ENCODE measurements at places on chromosomes 3 and 15.

- peak; percentile 66 for DNase-seq
These were observed 747 bp upstream of the ZNF592 start for GRCh38 chr15:84747416-84748273.

GRCh38 chr15:95684693-95685115, 645.8 kb upstream of the NR2F2 start:
- no peak for DNase-seq

DNA sequence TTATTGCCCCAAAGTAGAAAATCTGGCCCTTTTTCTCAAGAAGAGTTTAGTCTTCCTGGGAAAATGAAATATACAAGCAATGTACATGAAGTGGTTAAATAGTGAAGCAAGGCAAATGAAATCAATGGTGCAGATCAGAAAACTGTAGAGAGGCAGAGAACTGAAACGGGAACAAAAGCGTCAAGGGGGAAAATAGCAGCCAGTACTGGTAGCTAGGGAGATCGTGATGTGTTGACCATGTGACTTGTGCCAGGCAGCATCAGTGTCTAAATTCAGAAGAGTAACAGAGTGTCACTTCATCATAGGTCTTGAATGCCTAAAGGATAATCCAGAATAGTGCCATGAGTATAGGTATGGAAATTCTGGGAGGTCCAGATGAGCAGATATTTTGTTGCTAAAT, 163.1 kb downstream of the CHL1 start:
- no peak for DNase-seq

- DNase-seq: no peak
These were observed 9.2 kb downstream of the MFSD1 start for GRCh38 chr3:158810823-158811724.

GRCh38 chr3:123658118-123658851, 73.4 kb upstream of the HACD2 start:
- DNase-seq: no peak

DNA sequence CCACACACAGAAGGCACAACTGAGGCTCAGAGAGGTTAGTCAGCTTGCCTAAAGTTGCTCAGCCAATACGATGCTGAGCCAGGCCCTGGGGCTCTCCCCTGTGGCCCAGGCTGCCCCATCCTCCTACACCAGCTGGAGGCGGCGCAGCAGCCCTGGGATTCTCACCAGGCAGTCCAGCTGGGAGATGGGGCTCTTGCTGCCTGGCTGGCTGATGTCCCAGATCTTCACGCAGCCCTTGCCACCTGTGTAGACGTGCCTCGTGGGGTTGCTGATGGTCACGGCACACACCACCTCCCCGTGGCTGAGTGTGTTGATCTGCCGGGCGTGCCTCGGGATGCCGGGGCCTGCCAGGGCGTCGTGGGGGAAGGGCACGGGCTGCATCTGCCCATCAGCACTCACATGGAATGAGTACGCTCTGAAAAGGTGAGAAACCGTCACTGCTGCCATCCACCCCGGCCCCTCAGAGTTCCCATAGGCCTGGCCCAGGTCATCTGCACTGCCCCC, 42.8 kb downstream of the TLE3 start:
- no peak for DNase-seq

Data from NCI-H69 (cell line).